ENCODE measurements at places on chromosomes 12 and 14.

DNA sequence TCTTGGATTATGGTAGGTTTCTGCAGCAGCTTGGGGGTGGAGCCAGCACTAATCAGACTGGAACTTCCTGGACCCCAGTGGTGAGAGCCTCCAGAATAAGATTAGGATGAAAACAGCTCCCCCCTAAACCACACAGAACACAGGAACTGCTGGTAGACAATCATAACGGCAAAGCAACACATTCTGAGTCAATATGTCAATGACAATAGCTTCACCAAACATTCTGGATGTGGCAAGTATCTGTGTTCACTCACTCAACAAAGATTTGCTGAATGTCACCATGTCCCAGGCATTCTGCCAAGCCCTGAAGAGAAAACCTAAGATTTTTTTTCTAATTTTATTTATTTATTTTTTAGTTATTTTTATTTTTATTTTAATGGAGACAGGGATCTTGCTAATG lies 65.2 kb downstream of the LRRC74A start:
- DNase-seq, result no peak

DNA sequence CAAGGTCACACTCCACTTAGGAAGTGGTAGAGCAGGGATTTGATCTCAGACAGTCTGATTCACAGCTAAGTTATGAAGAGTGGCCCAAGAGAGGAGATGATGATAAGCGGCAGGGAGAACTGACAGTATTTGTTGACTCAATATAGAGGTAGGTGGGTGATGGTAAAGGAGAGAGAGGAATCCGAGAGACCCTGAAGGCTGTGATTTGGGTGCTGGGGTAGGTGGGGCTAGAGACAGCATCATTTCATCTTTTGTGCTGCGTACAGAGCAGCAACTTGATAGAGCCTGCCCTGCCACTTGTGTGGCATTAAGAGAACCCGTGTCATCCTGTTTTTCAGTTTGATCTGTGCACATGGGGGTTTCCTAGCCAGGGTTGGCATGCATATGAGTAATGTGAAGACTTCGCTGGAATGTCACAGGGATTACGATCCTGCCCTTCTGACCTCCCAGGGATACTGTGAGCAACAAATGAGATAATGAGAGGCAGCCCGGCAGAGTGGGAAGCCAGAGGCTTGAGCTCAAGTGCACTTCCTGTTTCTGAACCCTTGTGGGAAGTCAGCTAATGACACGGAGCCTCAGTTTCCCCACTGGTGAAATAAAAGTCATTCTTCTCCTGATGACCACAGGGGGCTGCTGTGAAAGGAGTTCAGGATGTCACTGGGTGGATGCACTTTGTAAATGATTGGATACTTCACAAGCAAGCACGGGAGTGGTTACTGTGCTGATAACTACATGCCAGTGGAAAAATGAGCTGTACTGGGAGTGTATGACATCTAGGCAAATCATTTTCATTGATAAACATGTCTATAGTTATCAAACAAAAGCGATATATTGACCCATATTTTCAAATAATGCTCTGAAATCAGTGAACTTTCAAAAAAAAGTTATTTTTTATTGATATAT lies 59.5 kb upstream of the IGF1 start:
- no peak for DNase-seq

DNA sequence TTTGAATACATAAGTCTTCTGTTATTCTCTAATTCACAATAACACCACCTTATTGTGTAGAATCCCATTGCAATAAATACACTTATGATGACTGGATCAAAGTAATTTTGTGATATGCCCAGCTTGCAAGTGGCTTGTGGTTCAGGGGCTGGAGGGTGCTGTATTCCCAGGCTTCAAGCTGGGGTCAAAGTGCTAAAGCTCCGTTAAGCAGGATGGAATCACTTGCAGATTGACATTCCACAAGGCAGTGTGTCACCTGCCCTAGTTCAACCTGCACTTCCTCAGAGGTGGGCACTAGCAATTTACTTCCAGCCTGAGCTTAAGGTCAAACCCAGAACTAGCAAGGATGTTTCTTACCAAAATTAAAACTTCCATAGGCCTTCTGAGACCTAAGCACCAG lies 166.6 kb downstream of the SSPN start:
- no peak for DNase-seq

- DNase-seq, result no peak
Measured at GRCh38 chr14:103741876-103742275, 26.3 kb downstream of the ZFYVE21 start.

DNA sequence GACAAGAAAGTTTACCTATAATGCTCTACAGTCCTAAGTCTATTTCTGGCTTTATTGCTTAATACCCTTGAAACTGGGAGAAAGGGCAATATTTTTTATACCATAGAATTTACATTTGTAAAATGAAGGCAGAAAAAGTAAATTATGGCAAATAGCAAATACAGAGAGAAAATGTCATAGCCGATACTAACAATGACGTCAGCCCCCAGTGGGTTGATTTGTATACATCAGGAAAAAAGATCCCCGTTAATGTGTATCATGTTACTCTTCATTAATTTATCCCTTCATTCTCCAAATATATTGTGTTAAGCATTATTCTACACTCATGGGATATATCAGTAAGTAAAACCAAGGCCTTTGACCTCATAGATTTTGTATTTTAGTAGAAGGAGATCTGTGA lies 445.1 kb upstream of the SYT1 start:
- DNase-seq, result no peak

GRCh38 chr14:100568998-100569733 lies 18.1 kb downstream of the BEGAIN start:
- DNase-seq, result no peak

DNA sequence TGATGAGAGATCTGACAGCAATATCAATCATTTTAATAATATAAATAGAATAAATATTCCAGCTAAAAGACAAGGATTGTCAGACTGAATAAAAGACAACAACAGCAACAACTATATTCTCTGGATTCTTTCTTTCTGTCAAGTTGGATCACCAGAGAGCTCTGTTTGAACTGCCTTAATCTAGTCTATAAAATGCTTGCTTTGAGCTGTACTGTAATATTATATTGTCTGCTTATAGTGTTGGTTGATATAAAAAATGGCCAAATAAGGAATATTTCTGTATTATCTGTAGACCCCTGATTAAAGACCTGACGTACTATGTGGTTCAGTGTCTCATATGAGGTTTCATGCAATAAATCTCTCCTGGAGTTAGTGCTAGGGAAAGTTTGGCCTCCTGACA lies 46.3 kb upstream of the CSRP2 start:
- no peak for DNase-seq

DNA sequence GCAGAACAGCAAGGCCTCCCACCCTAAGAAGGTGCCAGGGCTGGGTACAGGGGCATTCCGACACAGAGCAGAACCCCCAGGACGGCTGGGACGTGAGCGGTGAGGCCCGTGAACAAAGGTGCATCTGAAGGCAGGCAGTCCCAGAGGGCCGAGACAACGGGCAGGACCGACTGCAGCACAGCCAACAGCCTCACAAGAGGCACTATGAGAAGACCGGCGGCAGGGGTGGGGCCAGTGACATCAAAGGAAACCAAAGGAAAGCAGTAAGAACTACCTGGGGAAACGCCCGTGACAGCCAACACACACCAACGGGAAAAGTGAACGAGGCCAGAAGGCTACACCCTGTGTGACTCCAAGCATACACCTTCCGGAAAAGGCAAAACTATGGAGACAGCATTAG lies 9.1 kb downstream of the BTBD6 start:
- DNase-seq, result no peak

GRCh38 chr12:67523538-67523937 lies 125.0 kb upstream of the DYRK2 start:
- no peak for DNase-seq

- no peak for DNase-seq
Measured at GRCh38 chr14:69287098-69288010, 27.4 kb downstream of the GALNT16 start.

GRCh38 chr12:103524238-103524875 lies 28.6 kb upstream of the C12orf42 start:
- DNase-seq, result no peak

- DNase-seq, result no peak
Measured at GRCh38 chr14:91418387-91419043, 895 bp upstream of the CCDC88C start.

DNA sequence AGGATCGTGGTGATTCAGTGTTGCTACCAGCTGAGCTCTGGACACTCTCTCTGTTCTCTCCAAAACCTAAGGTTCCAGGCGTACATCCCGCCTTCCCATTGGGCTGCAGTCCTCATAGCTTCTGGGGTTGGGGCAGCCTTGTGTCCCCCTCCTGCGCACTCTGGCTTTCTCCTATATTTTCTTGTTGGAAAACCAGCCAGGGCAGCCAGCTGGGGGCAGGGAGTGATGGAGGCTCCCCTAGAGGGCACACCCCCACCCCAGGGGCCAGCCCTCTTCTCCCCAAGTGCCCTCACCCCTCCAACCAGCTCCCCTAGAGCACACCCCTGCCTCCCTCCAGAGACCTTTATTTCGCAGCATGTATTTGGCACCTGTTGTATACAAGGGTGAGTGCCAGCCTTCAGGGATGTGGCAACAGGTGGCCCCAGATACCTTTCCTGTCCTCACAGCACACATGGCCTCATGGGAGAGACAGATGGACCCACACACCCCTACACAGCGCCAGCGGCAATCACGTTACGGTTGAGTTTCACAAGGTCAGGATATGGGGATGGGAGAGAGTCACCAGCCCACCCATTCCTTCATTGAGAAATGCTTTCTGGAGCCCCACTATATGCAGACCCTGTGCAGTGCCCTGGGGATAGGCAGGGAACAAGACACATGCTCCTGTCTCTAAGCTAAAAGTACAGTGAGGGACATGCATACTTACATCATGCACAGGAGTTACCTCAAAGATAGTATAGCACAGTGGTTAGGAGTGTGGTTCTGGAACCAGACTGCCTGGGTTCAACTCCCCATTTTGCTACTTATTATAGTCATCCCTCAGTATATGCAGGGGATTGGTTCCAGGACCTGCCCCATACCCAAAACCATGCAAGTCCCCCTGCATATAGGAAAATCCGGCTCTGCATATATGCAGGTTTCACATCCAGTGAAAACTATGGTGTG lies 141.1 kb downstream of the PHETA1 start:
- DNase-seq, result no peak

DNA sequence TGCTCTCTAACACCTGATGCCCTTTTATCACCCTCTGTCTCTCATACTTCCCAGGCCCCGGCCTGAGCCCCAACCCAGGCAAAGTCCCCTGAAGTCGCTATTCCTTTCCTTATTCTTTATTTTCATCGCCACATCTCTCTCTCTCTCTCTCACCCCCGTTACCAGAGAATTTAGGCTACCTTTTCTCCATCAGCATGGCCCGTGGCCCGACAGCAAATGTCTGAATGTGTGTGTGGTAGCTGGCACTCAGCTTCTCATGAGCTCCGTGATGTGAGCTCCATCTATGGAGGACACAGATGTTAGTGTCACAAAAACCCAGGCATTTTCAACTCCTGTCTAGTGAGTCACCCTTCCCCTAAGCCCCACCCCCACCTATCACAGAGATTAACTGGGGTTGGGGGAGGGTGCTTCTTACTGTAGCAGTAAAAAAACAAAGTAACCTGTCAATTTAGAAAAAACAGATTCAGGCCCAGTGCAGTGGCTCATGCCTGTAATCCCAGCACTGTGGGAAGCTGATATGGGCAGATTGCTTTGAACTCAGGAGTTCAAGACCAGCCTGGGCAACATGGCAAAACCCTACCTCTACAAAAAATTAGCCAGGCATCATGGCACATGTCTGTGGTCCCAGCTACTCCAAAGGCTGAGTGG lies 53.8 kb downstream of the VCPKMT start:
- peak; percentile 54 for DNase-seq

DNA sequence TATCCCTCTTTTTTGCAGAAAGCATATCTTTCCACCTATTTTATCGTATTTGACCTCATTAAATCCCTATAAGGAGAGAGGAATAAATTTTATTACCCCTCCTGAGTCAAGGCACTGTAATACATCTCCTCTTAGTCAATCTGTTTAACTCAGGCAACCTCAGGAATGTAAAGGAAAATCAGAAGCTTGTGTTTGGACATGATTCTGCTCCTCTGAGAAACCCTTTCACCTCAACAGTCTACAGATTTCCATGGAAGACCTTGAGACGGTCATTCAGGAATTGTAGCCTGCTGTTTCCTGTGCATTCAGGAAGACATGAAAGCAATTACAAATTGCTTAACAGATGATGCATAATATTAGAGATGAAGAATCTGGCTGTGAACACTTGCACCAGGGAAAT lies 360.8 kb downstream of the PAWR start:
- DNase-seq, result no peak

GRCh38 chr12:69331909-69332684 lies 16.1 kb upstream of the LYZ start:
- DNase-seq, result no peak

DNA sequence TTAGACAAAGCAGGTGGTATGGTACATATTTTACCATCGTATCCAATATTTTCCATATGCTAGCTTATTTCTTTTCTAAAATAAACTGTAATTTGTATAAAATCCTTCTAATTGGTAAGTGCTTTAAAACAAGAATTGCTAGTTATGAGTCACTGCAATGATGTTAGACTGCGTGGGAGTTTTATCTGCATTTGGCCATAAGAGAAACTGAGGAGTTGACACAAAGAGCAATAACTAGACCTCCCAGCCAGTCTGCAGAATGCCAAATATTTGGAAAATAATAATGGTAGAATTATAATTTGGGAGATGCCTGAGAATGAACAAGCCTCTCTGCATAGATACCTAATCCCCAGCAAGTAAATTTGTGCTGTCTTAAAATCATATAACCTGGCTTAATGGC lies 61.7 kb upstream of the PTPRR start:
- no peak for DNase-seq

GRCh38 chr12:24821691-24822090 lies 127.2 kb downstream of the BCAT1 start:
- no peak for DNase-seq

GRCh38 chr12:92462527-92462926 lies 240.3 kb upstream of the PLEKHG7 start:
- DNase-seq, result no peak

DNA sequence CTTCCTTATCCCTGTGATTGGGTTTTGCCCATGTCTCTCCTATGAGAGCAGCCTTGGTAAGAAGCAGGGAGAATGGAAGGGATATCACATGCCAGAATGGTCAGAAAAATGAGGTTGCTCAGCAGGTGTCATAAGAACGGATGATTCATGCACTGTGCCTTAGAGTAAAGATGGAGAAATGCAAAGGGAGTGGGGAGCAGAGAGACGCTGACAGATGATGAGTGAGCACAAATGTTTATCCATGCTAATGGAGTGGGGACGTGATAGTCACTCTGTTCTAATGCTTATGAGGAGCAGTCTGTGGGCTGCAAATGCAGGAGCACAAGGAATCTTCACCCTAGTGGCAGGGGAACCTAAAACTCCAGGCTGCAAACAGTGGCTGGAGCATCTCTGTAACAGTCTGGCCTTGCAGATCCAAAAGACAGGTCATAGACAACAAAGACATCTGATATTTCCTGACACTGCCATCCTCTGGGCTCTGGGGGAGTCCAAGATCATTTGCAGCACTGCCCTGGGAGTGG lies 243.2 kb downstream of the CACNA1C start:
- DNase-seq, result no peak
